ENCODE measurements at places on chromosomes 5 and 9. TPM values are rescaled to one million over a fixed set of nuclear protein-coding genes. Genes with fewer than 3 reads are reported as not detected.
A peak's percentile ranks its signal among the peaks of the same experiment; 100 is the strongest.

DNA sequence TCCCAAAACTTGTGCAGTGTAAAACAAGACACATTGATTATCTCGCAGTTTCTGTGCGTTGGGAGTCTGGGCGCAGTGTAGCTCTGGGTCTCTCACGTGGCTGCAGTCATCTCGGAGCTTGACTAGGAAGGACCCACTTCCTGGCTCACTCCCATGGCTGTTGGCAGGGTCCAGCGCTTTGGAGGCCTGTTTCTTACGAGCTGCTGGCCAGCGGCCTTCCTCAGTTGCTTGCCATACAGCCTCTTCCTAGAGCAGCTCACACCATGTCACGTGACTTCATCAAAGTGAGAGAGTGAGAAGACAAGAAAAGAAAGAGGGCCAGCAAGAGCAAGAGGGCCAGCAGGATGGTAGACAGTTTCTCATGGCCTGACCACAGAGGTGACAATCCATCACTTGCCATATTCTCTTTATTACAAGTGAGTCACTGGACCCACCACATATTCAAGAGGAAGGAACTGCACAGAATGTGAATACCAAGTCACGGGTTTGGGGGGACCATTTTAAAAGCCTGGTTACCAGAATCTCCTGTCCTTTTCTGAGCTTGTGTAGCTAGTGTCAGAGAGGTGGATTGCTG lies 36.2 kb downstream of the MCCC2 start:
- no peak for DNase-seq

DNA sequence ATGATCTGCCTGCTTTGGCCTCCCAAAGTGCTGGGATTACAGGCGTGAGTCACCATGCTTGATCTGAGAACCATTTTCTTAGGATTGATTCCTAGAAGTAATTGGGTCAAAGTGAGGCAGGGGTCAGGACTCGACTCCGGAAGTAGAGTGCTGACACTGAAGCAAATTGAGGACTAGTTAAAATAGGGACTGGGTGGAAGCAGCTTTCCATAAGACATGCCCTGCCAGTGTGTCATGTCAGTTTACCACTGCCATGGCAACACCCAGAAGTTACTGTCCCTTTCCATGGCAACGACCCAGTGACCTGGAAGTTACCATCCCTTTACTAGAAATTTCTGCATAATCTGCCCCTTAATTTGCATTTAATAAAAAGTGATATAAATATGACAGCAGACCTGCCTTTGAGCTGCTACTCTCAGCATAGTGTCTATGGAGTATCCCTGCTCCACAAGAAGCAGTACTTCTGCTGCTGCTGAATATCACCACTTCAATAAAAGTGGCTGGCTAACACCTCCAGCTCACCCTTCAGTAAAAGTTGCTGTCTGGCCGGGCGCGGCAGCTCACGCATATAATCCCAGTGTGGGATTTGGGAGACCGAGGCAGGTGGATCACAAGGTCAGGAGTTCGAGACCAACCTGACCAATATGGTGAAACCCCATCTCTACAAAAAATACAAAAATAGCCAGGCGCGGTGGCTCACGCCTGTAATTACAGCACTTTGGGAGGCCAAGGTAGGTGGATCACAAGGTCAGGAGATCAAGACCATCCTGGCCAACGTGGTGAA lies 47.8 kb upstream of the JADE2 start:
- DNase-seq: no peak

DNA sequence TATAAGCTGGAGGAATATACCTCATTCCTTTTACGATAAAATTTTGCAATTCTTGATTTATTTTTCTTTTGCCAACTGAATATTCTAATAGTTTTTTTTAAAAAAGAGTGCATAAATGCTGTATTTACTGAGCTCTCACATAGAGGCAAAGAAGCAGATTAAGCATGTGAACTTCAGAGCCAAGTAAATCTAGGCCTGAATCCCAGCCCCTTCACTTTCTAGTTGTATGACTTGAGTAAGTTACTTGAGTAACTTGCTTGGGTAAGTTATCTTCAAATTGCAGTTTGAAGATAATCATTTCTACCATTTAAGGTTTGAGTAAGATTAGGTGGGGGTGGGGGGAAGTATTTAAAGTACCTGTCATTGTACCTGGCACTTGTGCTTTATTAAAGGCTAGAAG lies 21.8 kb downstream of the LURAP1L start:
- DNase-seq: no peak

GRCh38 chr9:107307331-107307730 lies 24.3 kb downstream of the RAD23B start:
- DNase-seq: no peak

DNA sequence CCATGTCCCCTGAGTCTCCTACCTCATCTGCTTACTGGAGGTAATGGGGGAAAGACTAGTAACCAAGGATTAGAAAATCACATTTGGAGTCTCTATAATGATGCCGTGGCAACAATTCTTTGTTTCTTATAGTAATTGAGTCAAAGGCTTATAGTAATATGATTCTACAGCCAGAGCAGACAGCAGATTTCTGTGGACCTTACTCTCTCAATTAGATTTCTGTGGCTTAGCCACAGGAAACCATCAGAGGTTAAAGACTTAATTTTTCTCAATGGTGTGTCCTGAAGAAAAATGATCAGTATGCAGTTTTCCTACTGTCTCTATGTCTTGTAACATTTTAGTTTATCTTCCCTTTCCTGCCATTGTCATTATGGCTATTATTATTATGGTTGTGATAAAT lies 59.3 kb upstream of the CD180 start:
- DNase-seq: no peak

DNA sequence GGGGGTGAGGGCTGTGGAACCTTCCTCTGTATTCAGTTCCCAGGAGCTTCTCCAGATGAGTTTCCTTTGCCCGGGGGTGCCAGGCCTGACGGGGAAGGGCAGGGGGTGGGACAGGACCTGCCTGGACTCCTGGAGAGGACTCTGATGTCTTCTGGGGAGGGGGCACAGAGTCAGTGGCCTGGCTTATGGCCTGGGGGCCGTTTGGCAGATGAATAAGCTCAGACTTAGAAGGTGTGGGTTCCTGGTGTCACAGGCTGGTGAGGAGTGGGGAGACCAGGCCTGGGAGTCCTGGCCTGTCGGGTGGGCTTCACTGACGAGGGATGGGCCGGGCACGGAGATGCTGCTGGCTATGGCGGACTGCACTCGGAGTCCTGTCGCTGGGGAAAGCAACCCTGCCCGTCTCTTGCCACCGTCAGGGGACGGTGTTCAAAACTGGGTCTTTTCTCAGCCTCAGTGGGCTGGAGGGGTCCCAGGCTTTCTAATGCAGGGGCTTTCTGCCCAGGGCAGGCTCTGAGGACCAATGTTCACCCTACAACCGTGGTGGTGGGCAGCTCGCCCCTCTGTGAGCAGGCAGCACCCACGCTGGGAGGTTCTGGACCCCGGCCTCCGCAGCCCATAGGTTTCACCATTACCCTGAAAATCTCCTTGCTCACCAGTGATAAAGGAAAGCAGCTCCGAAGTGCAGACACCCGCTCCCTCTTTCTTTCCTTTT lies 16.2 kb downstream of the COL5A1 start:
- DNase-seq: no peak

DNA sequence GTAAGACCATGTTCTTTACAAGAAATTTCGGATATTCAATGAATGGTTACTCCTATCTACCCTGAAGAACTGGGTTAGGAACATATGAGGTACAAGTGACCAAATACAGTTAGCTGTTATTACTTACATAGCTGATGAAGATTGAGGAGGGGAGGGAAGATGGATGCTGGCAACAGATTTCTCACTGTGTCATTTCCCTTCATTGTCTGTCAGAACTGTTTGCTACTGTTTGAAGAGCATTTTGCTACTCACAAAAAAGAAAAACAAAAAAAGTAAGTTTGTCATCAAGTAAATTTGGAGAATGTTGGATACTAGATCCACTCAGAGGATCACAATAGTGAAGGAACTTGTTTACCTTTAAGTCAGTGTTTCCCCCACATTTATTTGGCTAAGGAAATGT lies 53.7 kb downstream of the ENC1 start:
- DNase-seq: no peak

DNA sequence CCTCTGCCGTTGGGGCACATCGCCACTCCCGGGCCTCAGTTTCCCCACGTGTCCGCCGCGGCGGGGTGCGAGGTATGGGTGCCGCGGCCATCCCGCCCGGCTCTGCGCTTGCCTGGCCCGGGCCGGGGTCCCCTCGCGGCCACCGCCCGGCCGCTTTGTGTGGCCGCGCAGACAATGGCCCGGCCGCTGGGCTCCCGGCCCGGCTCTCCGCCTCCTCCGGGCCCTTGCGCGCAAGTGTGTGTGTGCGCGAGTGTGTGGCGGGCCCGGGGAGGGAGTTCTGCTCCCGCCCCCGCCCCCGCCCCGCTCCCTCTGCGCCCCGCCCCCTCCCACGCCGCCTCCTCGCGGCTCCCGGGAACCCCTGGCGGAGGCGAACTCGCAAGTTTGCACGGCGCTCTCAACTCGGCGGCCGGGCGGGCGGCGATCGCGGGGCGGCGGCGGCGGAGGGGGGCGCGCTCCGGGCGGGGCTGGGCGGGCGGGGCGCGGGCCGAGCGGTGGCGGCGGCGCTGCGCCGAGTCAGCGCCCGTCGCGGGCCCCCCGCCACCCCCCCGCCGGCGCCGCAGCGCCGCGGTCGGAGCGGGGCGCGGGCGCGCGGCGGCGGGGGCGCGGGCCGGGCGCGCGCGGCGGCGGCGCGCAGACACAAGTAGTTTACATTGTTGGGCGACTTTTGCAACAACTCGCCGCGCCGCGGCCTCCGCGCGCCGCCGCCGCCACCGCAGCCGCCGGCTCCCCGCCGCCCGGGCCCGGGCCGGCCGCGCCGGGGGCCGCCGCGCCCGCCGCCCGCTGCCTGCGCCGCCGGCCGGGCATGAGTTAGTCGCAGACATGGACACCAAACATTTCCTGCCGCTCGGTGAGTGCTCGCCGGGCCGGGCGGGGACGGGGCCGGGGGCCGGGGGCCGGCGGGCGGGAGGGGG lies at the start of gene RXRA:
Gene RXRA, plus strand, starts transcription at position 643 of the 911 bp plus-strand sequence. Its CDS starts 177 bp downstream, at position 820.
- peak; percentile 90 for DNase-seq

GRCh38 chr5:37569466-37569865 lies 190.3 kb downstream of the WDR70 start:
- no peak for DNase-seq

Gene SH3GL2
- total RNA-seq: 0.14 TPM

Gene FAM240B
- total RNA-seq: not detected

Gene OSTF1
- total RNA-seq: 30.1 TPM

Measured in right cardiac atrium (tissue), 5 donors.